ENCODE measurements at places on chromosomes 7 and 10. TPM values are rescaled to one million over a fixed set of nuclear protein-coding genes. Genes with fewer than 3 reads are reported as not detected.

Gene RGR
- 1.6 TPM for total RNA-seq

Gene CYP26C1
- total RNA-seq = 0.23 TPM

Gene MARVELD1
- total RNA-seq = 4.4 TPM

Gene AMPH
- 61.6 TPM for total RNA-seq

Gene SSC4D
- total RNA-seq = 1.6 TPM

Gene CD36
- total RNA-seq = 55.6 TPM

Gene MCM10
- total RNA-seq = 5.3 TPM
